NCI-H1092 treated with DMSO at 0.1 percent for 48 hours (cell line): ENCODE measurements at places on chromosomes 4 and X.

DNA sequence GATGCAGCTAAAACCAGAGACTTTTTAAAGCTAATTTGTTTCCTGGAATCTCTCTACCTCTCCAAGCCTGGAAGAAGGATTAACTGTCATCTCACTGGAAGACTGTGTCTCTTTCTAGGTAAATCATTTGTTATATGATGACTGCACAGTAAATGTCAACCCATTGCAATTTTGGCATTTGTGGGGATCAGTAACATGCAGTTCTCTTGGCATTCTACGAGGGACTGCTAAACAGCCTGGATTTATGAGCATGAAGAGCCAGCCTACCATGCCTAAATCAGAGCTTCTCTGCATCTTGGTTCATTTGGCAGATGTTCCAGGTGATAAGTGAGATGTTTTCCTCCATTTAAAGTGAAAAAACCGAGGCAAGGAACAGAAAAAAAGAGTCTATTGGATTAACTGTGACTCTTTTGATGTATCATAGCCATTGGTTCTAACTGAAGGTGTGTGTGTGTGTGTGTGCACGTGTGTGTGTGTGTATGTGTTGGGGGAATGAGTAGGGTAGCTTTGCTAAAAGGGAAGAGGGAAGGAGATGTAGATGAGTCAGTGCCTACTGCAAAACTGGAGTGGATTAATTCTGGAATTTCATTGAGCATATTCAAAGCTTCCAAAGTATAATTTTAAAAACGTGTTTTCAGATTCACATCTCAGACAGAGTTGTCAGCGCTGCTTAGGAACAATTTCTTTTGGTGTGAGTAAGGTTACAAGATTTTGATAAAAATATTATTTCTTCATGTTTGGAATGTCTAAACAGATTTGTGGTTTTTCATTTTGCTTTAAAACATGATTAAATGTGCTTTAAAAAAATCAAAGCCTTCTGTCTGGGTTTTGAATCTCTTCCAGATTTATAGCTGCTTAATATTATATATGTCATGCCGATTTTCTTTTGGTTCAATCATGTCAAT is 123.2 kb upstream of the LNX1 start:
- DNase-seq, result no peak

- no peak for DNase-seq
Observed at GRCh38 chr4:82241534-82241933, 132.3 kb downstream of the HNRNPD start.

DNA sequence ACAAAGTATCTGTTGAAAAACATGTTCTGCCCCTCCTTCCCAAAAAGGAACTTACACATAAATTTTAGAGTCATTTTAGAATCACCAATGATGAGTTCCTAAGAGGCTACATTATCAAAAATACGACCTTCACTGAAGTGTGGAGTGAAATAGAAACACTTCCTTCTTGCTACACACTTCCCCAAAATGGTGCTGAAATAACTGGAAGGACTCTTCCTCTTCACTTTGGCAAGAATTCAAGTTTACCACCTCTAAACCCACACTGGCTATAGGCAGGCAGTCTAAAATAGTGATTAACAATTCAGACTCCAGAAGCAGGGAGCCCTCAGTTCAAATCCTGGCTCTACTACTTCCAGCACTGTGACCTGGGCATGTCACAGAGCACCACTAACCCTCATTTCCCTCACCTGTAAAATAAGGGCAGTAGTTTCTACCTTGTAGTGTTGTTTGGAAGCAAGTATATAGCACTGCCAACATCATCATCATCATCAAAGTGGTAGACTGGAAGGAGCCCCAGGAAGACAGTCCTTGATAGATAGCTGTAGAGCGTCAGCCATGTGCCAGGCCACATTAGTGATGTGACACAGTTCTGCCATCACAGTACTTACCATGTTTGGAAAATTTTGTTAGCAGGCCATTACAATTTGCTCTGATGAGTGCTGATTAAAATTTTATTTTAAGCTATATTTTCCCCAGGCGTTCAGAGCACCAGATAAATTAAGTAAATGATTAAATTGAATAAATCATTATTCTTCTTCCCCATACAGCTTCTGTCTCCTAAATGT is 103.3 kb downstream of the PARM1 start:
- no peak for DNase-seq

- no peak for DNase-seq
Observed at GRCh38 chr4:52684896-52685295, 25.8 kb upstream of the USP46 start.

- DNase-seq, result no peak
Observed at GRCh38 chr4:119093042-119093827, 42.4 kb upstream of the MYOZ2 start.

GRCh38 chr4:150781191-150781590 is 199.2 kb downstream of the MAB21L2 start:
- DNase-seq, result no peak

DNA sequence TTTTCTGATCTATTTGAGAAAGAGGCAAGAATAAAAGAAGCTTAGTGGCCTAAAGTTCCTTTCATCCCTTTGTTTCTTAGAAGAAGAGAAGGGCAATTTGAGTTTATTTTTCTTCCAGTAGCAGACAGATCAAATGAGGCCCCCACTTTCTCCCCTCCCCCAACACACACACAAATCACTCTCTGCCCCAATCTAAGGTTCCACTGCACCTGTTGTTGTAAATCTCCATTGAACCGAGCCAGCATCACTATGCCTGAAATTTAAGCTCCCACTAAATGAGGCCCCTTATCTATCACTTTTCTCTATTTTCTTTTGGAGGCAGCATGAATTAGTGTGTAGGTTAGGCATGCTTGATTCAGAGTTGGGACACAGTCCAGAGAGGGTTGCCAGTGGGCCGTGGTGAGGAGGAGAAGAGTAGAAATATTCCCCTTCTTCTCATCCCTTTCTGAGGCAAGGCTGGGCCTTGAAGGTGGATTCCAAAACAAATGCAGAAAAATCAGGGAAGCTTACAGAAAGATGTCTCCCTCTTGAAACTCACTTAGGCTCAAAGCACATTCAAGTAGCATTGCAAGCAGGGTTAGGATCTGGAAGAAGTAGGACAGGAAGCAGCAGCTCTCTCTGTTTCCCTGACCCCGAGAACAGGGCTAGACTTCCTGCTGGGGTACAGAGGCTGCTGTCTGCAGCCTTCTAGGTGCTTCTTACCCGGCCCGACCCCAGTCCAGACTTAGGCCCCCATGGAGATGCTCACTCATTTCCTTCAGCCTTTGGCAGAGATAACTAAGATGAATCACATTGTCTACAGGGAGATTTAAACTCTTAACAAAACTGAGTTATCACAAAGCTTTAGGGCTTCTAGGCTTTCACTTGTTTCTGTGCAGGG is 70.7 kb downstream of the RASL11B start:
- DNase-seq, result no peak
